ENCODE measurements at places on chromosomes 4 and X.

DNA sequence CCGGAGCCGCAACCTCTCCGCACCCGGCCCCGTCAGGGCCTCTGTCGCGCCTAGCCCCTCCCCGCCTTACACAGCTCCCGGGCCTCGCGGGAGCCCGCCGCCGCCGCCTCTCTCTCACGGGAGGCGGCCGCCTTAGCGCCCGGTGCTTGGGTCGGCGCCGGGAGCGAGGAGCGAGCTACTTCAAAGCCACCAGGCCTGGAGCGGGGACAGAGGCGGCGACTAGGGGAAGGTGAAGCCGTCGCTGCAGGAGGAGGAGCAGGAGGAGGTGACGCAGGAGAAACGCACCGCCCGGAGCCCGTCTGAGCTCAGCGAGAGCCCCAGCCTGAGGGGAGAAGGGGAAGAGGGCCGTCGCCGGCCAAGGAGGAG lies 250 bp downstream of the USP9X start:
- DNase-seq: peak; percentile 43

- no peak for DNase-seq
These were observed 11.8 kb upstream of the ELF2 start for GRCh38 chr4:139188648-139189416.

DNA sequence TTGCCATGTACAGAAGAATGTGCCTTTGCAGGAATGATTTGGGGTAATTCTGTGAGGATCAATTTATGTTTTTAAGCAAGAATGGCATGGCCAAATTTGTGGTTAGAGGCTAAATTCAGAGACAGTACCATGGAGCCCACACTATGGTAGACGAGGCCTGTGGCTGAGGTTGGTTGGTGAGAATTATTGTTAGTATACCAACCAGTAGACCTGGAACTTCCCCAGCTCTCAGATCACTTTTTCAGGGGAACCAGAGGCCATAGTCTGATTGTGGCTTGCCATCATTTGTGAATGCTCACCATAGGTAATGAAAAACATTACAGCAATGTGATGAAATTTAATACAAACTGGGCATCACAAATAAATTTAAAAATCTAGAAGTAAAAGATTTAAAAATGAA lies 56.3 kb downstream of the SHISA3 start:
- DNase-seq: no peak

DNA sequence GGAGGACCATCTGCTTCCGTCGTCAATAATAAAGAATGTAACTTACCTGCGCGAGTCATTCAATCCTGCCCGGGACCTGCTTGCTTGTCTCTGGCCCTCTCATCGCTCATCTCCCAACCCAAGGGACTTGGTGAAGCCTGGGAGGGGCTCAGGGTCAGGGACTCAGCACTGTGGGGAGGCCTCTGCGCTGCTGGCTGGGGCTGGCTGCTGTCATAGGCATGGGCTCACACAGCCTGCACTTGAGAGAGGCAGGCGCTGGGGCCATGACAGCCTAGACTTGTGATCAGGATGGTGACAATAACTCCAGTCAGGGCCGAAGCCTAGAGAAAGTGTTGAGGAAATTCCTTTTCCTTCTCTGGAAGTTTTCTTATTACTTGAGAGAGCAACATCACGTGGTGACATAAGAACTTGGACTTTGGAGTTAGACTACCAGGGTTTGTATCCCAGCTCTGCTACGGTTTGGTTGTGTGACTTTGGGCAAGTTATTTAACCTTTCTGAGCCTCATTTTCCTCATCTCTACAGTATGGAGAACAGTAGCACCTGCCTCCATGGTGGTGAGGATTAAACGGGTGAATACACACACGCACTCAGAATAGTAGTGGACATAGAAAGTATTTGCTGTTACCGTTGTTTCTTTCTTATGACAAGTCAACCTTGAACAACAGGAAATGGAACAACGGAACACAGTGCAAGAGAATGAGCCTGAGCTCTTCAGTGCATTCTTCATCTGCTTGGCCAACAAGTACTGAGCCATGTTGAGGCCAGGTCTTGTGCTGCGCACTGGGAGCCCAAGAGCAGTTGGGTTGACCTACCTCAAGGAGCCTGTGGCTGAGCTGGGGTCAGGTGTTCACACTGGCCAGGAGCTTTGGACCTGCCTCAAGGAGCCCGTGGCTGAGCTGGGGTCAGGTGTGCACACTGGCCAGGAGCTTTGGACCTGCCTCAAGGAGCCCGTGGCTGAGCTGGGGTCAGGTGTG lies 60.5 kb downstream of the TBC1D14 start:
- DNase-seq: no peak

- DNase-seq: no peak
These were observed 53.1 kb downstream of the CHM start for GRCh38 chrX:85994228-85994627.

DNA sequence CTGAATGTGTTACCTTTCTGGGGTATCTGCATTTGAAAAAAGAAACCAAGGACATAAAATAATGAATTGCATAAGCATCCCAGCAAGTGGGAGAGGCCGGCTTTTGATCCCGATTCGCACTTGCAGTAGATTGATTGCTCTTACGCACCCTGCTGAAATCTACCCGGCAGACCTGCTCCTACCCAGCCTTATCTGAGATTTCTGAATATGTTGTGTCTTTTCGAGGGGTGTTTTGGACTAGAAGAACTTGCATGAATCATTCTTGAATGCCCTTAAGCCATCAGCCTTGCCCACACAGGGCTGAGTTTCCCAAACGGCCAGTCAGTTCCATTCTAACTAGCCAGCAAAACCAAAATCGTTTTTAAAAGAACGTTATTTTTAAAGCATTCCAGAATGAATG lies 174.4 kb upstream of the BCOR start:
- DNase-seq: no peak

Data from activated naive CD4-positive, alpha-beta T cell (primary cell).